Cardiac muscle cell (in vitro differentiated cells and primary cell): ENCODE measurements at places on chromosomes 5 and 9.

- no peak for DNase-seq
These were observed 49.0 kb downstream of the ZNF462 start for GRCh38 chr9:106911951-106912350.

DNA sequence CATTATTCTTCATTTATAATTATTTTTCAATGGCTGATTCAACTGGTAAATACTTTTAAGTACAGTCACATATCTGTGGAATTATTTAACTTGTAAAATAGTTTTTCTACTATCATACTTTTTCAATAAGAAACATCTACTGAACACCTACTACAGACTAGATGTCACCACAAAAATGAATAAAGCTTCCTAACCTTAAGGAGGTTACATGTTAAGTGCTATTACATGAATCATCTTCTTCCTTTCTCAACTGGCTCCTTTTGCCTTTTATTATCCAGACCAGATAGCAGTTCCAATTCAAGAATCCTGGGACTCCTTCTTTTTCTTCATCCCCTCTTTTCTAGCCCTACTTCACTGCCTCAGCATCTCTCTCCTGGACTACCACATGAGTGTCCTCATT lies 4.7 kb downstream of the PGGT1B start:
- no peak for DNase-seq

GRCh38 chr5:11038772-11039171 lies 277.7 kb upstream of the DAP start:
- DNase-seq = no peak

DNA sequence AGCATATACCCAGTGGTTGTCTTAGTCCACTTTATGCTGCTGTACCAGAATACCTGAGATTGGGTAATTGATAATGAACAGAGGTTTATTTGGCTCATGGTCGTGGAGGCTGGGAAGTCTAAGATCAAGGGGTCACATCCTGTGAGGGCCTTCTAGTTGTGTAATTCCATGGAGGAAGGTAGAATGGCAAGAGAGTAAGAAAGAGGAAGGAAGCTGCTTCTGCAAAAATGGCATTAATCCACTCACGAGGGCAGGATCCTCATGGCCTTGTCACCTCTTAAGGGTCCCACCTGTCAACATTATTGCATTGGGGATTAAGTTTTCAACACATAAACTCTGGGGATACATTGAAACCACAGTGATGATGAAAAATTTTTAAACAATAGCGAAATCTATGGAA lies 17.0 kb downstream of the BTNL8 start:
- no peak for DNase-seq

- DNase-seq = peak; percentile 99
These were observed 92.1 kb upstream of the MAP1B start for GRCh38 chr5:72015103-72015548.

DNA sequence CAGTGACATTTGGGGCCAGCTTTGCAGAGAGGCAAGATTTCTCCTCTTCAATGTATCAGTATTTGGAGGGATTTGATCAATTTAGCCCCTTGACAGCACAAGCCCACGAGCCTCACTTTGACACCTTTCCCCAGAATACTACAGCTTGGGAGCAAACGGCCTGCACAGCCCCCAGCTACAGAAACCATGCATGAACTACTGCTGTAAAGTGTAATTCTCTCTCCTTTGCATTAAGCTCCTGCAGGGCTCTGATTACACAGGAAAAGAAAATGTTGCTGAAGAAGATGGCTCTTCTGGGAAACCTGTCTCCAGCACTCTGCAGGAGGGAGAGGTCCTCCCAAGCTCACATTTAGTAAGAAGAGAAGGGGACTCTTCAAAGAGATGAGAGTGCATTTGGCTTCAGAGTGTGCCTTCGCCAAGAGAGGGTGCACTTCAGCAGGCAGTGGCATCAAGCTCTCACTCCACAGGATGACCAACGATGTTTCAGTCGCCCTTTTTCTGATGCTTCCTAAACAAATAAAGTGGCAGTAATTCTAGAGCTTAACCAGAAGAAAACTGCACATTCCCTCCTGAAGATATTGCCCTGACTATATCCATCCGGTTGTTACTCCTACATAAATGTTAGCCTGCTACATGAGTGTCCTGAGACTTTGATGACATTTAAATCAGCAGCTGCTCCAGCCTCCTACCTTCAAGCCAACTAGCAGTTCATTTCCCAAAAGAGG lies 272.2 kb downstream of the AUH start:
- peak; percentile 63 for DNase-seq
